GM19239 (cell line): ENCODE measurements at places on chromosomes 12 and 14.
A peak's percentile ranks its signal among the peaks of the same experiment; 100 is the strongest.

DNA sequence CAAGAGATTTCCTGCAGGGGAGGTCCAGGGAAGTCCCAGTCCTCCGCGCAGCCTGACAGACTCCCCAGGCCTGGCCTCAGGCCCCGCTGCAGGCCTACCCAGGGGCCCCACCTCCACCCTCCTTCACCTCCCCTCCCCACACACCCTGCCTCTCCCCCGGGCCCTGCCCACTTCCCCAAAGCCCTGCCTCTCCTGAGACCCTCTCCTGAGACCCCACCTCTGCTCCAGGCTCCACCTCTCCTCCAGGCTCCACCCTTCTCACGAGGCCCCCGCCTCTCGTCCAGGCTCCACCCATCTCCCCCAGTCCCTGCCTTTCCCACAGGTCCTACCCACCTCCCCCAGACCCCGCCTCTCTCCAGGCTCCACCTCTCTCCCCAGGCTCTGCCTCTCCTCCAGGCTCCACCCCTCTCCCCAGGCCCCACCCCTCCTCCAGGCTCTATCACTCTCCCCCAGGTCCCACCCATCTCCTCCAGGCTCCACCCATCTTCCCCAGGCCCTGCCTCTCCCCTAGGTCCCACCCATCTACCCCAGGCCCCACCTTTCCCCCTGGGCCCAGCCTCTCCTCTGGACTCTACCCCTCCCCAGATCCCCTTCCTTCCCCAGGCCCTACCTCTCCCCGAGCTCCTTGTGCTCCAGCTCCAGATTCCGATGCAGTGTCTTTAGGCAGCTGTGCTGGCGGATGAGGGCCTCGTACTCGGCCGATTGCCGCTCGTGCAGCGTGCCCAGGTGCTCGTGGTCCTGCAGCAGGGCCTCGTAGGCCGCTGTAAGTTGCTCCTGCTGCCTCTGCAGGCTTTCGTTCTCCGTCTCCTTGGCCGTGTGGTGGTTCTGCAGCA is 58.8 kb upstream of the GPR68 start:
- peak; percentile 80 for DNase-seq

- no peak for DNase-seq
Observed at GRCh38 chr12:100799770-100800169, 5.2 kb downstream of the ANO4 start.

DNA sequence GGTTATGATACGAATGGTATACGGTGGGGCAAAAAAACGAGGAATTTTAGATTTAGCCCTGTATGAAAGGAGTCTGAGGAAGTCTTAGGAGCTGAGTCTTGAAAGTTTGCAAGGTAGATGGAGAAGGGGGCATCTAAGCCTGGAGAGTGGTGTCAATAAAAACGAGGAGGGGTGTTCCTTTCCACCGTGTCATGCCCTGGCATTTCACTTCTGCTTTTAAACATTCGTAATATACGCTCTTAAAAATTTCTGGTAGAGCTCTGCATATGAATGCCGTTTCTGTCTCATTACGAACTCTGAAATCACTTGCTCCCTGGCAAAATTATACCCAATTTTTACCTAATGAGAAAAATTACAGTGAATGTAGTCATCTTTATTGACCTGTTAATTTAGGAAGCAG is 170.2 kb downstream of the ERC1 start:
- DNase-seq: no peak

- DNase-seq: no peak
Observed at GRCh38 chr12:54349679-54350078, 14.6 kb downstream of the GPR84 start.

DNA sequence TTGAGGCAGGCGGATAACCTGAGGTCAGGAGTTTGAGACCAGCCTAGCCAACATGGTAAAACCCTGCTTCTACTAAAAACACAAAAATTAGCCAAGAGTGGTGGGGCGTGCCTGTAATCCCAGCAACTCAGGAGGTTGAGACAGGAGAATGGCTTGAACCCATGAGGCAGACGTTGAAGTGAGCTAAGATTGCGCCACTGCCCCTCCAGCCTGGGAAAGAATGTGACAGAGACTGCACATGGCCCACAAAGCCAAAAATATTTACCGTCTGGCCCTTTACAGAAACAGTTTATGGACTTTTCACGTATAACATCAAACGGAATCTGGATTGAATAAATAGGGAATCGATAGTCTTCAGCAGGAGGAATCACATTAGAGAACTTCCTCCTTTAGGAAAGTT is 3.5 kb downstream of the RSRC2 start:
- no peak for DNase-seq

GRCh38 chr14:78970677-78971076 is 800.5 kb downstream of the NRXN3 start:
- no peak for DNase-seq

GRCh38 chr14:95486875-95487668 is 29.4 kb downstream of the SYNE3 start:
- no peak for DNase-seq

GRCh38 chr14:64612021-64612380 is 62.2 kb downstream of the PPP1R36 start:
- no peak for DNase-seq

- DNase-seq: no peak
Observed at GRCh38 chr14:24179294-24179960, 7.5 kb downstream of the REC8 start.

GRCh38 chr12:65875640-65876071 is 51.4 kb downstream of the HMGA2 start:
- no peak for DNase-seq
